Smooth muscle cell of the pulmonary artery (primary cell): ENCODE measurements at places on chromosomes 6 and 20. TPM values are rescaled to one million over a fixed set of nuclear protein-coding genes. Genes with fewer than 3 reads are reported as not detected.

The COX4I2 gene
- 0.13 TPM in 1 of 2 replicates, not detected in the other for total RNA-seq

The VSTM2L gene
- total RNA-seq, result 2.1 and 2.5 TPM in 2 replicates

The PTCHD4 gene
- 4.4 and 6.2 TPM in 2 replicates for total RNA-seq

The KCNS1 gene
- total RNA-seq, result 1.4 and 2.4 TPM in 2 replicates

The POU5F1 gene
- 0.66 and 1.3 TPM in 2 replicates for total RNA-seq
